Upper lobe of left lung (tissue), 6 donors: ENCODE measurements at places on chromosomes 6 and 20.

- no peak for DNase-seq
These were observed 240.5 kb downstream of the TTLL2 start for GRCh38 chr6:167565388-167565787.

DNA sequence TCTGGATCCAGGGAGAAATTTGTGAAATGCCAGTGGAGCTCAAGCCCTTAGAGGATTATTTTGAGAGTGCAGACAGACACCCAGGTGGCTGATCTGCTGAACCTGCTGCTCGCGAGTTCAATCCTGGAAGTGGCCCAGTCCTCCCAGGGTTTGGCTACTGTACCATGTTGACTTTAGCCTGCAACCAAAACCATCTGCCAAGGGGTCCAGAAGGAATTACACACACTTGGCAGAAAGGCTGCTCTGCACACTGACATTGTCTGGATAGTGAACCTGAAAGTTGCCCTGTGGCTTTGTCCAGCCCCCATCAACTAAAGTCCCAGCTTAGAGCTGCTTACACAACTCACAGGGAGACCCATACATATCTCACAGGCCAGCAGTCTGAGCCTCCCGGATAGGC is 21.6 kb upstream of the PI3 start:
- DNase-seq: no peak

GRCh38 chr6:14240411-14241166 is 123.0 kb downstream of the CD83 start:
- DNase-seq: no peak

DNA sequence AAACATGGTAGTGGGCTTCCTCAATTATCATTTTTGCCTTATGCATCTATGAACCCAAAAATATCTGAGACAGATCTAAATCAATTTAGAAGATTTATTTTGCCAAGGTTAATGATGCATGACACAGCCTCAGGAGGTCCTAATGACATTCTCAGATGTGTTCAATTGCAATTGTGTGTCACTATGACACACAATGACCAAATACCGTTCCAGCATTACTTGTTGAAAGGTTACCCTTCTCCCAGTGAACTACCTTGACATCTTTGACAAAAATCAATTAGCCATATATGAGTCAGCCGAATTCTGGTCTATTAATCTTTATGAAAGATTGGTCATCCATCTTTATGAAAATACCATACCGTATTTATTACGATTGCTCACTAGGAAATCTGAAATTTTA is 592.5 kb upstream of the GJE1 start:
- no peak for DNase-seq

- DNase-seq: no peak
These were observed 78.4 kb downstream of the GMPR start for GRCh38 chr6:16316741-16317251.

DNA sequence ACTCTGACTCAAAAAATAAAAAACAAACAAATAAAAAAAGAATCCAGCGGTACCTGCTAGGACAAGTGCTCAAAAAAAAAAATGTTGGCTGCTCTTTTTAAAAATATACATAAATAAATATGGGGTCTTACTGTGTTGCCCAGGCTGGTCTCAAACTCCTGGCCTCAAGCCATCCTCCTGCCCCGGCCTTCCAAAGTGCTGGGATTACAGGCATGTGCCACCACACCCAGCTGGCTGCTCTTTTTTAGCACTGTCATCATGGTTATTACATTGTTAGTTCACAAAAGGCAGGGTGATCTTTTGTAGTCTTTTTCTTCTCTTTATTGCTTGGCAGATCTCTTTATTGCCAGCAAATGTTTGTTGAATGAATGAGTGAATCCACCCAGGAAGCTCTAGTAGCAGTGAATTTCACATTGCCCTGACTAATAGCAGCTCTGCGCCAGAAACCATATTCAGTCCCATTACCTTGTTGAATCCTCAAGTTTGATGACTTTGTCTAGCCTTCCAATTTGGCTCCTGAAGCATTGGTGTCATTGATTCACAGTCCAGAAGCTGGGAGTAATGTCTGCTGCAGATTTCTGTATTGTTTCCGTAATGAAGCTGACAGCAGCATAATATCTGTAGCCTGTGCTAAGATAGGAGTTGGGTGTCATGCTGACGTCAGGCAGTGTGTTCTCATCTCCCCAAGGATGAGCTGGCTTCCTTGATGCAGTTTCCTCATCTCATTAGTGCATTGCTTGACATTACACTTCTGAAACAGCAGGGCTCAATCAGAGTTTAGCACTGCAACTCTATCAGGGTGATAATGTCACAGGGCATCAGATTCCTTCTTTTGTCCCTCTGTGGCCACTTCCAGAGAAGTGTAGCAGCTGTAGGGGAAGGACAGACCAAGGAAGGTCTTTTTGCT is 84.9 kb upstream of the TGM3 start:
- peak; percentile 78 for DNase-seq

DNA sequence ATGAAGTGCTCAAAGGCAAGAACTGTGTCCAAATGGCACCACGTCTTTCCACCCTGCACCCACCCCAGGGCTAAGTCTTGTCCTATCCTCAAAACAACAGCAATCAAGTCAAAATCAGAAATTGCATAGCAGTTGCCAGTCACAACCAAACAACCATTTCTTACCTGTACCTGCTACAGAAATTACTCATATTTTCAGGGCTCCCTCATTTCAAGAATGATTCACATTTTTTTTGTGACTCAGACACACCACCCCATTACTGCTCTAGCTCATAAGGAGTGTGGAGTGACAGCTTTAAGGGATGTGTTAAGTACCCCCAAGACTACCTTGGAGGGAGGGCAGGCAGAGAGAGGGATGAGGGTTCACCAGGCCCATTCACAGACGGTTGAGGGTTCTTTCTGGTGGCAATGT is 111.7 kb downstream of the TRERF1 start:
- DNase-seq: no peak

- DNase-seq: no peak
These were observed 232.6 kb upstream of the SUPT3H start for GRCh38 chr6:45610374-45610773.

DNA sequence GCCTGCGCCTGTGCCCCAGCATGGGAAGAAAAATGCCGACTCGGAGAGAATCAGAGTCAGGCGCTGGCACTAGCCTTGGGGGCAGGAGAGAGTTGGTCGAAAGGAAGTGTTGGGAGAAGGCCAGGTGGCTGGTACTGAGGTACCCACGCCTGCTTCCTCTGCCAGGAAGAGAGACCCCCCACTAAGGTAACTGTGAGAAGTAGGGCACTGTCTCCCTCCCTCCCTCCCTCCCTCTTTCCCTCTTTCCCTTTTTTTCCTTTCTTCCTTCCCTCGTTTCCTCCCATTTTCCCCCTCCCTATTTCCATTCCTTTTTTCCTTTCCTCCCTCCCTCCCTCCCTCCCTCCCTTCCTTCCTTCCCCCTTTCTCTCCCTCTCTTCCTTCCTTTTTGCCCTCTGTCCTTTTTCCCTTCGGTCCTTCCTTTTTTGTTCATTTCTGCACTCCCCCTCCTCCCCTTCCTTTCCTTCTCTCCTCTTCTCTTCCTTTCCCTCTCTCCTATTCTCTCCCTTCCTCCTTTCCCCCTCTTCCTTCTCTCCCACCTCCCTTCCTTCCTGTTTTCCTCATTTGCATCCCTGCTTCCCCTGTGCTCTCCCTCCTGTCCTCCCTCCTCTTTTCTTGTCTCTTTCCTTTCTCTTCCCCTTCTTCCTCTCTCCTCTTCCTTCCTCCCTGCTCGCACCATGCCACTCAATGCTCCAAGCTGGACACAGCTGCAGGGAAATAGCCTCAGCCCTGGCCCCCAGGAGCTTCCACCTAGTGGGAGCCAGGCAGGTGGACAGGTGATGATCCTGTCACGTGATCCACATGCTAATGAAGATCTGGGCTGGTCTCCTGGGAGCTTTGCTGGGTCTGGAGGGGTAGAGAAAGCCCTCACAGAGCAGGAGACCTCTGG is 148.0 kb downstream of the DHX35 start:
- no peak for DNase-seq

DNA sequence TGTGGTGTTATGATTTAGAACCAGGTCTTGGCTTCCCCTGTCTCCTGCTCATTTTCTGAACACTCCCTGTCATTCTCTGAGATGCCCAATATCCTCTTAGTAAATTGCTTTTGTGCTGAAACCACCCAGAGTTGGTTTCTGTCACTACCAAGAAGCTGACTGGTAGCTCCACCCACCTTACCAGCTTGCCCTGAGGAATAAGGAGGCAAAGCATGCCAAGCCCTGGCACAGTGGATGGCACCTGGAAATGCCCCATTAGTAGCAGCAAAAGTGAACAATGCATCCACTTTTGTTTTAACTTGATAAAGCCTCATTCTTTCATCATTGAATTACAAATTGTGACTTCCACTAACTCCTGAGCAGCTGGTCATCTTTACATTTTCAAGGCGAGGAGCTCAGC is 157.7 kb downstream of the CDC5L start:
- no peak for DNase-seq

DNA sequence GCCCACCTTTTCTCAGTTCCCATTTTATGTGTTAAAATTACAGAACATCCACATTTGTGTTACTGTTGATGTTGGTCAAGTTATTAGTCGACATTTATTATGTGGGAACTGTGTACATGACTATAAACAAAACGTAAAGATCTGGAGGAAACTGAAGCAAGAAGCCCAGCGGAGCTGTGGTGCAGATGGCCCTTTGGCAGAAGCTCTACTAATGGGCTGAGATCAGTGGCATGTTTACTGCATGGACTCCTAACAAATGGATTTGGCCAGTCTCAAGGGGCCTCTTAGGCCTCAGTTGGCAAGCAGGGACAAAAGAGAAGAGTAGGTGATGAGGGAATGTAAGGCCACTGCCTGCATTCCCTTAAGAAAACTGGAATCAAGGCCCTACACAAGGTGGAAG is 282.1 kb upstream of the TCF21 start:
- no peak for DNase-seq

DNA sequence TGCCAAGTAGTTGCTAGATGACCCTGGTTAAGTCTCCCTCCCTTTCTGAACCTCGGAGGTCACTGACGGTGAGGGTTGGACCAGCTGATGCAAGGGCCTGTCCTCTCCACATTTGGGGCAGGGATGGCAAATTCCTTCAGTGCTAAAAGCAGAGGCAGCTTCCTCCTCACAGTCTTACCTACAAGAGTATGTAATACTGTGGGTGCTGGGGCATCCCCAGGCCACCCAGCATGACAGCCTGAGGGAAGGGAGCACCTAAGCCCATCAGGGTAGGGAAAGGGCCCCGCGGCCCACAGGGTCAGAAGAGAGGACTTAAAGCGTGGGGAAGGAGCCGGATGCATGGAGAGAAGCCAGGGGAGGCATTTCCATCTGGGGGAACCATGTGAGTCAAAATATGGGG is 38.0 kb downstream of the TGM3 start:
- no peak for DNase-seq

DNA sequence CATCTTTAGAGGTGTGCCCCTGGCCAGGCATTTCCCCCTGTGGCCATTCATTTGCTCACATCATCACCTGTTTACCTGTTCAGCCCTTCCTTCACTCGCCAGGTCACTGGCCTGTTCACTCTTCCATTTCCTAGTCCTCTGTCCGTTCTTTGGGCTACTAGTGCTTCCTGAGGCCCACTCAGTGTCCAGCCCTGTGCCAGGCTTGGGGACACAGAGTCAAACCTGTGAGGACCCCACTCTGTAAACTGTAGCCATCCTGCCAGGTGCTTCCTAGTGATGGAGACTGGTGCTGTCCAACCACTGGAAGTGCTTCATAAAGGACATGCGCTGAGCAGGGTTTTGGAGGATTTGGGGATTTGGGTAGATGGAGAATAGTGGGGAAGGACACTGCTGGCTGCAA is 3.5 kb downstream of the DLGAP4 start:
- no peak for DNase-seq

- DNase-seq: no peak
These were observed 12.8 kb downstream of the ZDHHC14 start for GRCh38 chr6:157393669-157394327.

- peak; percentile 42 for DNase-seq
These were observed 27.0 kb upstream of the APMAP start for GRCh38 chr20:25019381-25020155.

DNA sequence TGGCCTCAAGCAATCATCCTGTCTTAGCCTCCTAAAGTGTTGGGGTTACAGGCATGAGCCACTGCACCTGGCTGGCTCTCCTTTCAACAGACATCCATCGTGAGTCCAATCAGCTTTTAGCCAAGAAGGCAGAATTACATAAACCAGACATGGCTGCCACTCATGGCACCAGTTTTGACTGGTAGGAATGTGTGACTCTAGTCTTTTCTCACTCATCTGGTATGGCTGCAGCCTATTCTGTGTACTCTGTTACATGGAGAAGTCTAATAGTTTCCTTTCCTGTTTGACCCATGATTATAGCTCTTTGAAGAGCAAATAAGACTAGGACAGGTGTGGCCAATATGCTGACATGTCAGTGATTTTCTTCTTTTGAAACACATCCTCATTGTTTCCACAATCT is 27.0 kb upstream of the RNF144B start:
- no peak for DNase-seq

DNA sequence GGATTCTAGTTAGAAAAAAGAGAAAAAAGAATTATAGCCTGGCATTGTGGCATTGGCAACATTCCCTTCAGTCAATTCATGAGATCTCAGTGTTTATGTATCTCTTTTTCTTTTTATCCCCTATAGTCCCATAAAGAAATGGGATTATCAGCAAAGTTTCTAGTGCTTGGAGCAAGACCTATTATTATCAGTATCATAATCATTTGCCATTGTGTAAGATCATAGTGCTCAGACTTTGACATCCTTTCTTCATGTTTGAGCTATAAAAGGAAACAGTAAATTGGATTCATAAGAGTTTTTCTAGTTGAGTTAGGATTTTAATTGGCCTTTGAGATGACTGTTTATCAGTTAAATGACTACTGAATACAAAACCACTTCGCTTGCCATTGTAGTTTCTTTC is 295.6 kb downstream of the GRIK2 start:
- DNase-seq: no peak

DNA sequence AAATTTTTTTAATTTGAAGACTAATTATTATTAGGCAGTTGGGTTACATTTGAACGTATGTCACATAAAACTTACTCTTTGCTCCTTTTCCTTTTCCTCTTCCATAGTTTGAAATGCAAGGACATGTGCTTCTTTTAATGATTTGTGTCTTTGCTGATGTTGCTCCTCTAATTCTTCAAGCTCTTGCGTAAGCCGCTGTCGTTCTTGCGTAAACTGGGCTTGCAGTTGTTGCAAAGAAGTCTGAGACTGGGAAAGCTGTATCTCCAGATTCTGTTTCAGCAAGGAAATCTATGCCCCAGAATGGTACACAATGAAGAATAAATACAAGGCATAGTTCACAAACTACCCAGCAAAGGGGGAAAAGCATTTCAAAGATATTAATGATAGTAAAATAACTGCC is 45.1 kb upstream of the MCM9 start:
- DNase-seq: peak; percentile 69

- no peak for DNase-seq
These were observed 28.6 kb downstream of the PSMG4 start for GRCh38 chr6:3287308-3287707.
